ENCODE measurements at places on chromosomes 7 and 10.

DNA sequence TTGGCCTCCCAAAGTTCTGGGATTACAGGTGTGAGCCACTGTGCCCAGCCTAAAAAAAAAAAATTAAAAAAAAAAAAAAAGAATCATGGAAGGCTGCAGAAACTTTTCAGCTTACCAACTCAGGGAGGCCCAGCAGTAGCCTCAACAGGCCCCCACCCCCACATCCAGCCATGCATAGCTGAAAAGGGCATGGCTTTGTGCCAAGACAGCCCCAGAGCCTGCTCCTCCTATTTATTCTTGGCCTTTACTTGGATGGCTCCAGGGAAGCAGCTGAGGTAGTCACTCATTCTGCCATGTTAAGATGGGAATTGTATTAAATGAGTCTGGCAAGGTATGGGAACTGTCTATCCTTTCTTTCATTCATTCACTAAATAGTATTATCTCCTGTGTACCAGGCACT, 13.7 kb upstream of the CNNM2 start:
- no peak for DNase-seq

- DNase-seq: no peak
These were observed 106.0 kb downstream of the GALNT17 start for GRCh38 chr7:71237945-71238344.

DNA sequence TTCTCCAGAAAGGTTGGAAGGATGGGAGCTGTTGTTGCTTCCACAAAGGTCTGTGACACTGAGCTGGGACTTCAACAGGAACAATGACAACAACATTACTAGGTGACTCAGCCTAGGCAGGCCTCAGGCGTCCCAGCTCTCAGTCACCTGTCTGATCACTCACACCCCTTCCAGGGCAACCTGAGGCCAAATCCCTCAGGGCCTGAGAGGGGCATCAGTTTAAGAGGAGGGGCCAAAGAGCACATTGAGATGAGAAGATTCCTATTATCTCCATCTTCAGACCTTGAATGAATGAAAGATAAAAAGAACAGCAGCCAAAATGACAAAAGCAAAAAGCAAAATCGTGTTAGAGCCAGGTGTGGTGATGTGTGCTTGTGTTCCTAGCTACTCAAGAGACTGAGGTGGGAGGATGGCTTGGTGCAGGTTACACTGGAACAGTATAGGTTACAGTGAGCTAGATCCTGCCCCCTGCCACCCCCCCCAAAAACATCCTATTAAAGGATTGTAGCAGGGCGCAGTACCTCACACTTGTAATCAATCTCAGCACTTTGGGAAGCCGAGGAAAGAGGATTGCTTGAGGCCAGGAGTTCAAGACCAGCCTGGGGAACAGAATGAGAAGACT, at the start of gene ATG9B:
Gene ATG9B, minus strand, starts transcription at position 60 of the 622 bp plus-strand sequence. CDS start 71 bp downstream, outside the sequence.
- no peak for DNase-seq

GRCh38 chr10:79132681-79133381, 64.1 kb downstream of the ZMIZ1 start:
- no peak for DNase-seq

- DNase-seq: no peak
These were observed 24.4 kb downstream of the C10orf71 start for GRCh38 chr10:49323171-49323895.

DNA sequence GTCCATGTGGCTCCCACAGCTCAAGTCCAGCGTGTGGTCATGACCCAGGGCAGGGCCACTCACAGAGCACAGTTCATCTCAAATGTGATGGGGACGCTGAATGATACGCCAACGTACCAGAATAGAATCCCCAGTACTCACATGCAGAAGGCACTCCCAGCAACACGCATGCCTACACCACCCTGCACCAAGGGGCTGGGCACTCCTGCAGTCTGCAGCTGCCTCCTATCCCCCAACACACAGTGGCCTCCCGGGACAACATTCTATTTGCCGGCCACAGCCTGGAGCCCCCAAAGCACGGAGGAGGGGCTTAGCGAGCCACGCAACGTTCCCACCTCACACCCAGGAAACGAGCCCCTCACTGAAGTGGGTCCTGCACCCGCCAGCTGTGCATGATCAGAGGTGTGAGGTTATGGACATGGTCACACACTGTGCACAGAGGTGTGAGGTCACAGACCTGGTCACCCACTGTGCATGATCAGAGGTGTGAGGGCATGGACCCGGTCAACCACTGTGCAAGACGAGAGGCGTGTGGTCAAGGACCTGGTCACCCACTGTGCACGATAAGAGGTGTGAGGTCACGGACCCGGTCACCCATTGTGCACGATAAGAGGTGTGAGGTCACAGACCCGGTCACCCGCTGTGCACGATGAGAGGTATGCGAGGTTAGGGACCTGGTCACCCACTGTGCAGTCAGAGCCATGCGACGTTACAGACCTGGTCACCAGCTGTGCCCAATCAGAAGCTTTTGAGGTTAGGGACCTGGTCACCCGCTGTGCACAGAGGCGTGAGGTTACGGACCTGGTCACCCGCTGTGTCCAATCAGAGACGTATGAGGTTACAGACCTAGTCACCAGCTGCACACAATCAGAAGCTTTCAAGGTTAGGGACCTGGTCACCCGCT, 182.8 kb downstream of the DIP2C start:
- no peak for DNase-seq

Measured in esophagus squamous epithelium (tissue), 5 donors.